ENCODE measurements at places on chromosomes 11 and 22.

DNA sequence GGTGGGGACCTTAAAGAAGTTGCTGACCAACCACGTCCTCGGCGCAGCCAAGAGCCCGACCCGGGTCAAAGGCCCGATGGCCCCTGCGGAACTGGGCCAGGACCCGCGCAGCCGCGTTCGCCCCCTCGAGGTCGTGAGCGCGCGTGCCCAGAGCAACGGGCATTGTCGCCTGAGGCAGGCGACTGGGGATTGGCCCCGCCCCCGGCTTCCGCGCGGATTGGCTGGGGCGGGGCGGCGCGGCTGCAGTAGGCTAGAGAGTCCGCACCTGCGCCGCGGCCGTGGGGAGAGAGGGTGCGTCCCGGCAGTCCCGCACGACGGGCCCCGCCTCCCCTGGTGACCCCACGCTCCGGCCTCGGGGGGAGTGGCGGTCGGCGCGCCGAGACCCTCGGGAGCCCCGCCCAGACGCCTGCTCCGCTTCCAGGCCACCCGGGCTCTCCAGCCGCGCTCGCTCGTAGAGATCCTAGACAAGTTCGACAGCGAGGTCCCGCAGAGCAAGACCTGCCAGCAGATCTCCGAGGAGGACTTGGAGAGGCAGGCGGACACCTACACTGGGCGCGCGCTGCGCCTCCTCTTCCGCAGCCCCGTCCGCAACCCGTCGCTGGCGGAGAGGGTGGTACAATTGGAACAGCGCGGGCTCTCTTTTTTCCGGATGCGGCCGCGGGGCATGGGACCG lies 8.3 kb upstream of the PPIL2 start:
- no peak for DNase-seq

GRCh38 chr22:22125579-22126468 lies 118.8 kb upstream of the VPREB1 start:
- DNase-seq = no peak

GRCh38 chr11:134445601-134446325 lies 33.7 kb upstream of the B3GAT1 start:
- DNase-seq = no peak

DNA sequence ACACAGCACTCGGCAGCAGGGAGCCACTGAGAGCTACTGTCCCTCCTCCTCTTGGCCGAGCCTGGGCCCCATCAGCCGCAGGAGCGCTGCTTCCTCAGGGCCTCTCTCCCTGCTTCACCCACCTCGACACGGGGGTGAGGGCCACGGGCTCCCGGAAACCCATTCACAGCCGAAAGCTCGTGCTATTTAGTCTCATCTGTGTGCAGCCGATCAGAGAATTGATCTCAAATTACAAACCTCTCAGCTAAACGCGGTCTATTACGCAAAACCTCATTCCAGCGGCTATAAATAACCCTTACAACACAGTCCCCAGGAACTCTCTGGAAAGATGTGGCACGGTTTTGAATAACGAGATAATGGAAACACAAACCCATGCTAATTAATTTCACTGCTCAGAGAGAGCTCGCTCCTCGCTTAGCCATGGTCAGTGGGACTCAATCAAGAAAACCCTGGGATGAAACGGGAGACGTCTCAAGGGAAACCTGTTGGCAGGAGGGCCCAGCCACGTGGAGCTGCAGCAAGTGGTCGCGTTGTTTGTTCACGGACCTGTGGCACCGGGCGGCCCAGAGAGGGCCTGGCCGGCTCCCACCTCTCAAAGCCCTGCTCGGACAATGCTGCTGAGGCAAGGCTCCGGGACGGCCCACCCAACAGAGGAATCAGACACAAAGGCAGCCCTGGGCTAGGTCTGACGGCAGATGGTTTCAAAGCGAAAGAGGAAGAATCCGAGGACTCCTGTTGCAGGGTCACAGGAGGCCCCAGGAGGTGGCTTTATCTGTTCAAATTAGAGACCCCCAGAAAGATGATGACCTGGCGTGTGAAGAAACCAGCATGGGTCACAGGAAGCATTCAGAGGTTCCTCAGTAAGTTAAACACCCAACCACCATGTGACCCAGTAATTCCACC lies 210.5 kb downstream of the CTTN start:
- no peak for DNase-seq

DNA sequence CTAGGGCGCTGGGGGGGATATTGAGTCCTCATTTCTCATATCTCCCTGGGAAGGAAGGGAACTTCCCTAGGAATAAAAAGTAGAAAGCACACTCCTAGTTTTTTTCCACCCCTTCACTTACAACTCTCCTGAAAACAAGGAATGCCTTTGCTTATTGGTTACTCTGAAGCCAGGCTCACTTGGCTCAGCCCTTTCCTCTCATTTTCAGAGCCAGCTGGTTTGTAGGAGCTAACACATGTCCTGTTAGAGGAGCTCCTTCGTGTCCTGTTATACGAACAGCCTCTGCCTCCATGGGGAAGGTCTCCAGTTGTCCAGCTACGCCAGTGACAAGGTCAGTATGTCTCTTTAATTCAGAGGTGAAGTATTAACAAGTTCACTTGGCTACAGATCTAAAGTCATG lies 17.6 kb downstream of the ALKBH8 start:
- DNase-seq = no peak
